ENCODE measurements at places on chromosomes 7 and 10. TPM values are rescaled to one million over a fixed set of nuclear protein-coding genes. Genes with fewer than 3 reads are reported as not detected.

Gene VAX1
- 0.97 TPM for total RNA-seq

Gene EEPD1
- 56.9 TPM for total RNA-seq

Gene STK32C
- 48.6 TPM for total RNA-seq

Gene CADPS2
- total RNA-seq = 0.03 TPM

Gene LBX1
- total RNA-seq = not detected

Gene PPP1R17
- total RNA-seq = not detected

Gene LRRC4
- total RNA-seq = not detected

Gene OGA
- 68.6 TPM for total RNA-seq

Gene ITPRIP
- 60.7 TPM for total RNA-seq

Gene H2AZ2
- total RNA-seq = 250 TPM

Gene ARMH3
- 10.3 TPM for total RNA-seq

Gene NKX1-2
- not detected for total RNA-seq

Gene ANKIB1
- total RNA-seq = 15.4 TPM

Gene SAMD9L
- total RNA-seq = 0.39 TPM

Gene ACBD7
- 1.2 TPM for total RNA-seq

Gene PRR15
- 3.8 TPM for total RNA-seq

Gene FAM25G
- total RNA-seq = 1.1 TPM

Gene TRIM50
- total RNA-seq = not detected

Gene GIMAP2
- not detected for total RNA-seq

Gene SH3PXD2A
- 1.3 TPM for total RNA-seq

Gene KCNH2
- total RNA-seq = 2.0 TPM

Gene LAMB1
- 108 TPM for total RNA-seq

Gene UCMA
- not detected for total RNA-seq

Gene SMIM30
- total RNA-seq = 33.4 TPM

Gene ZNF777
- 22.0 TPM for total RNA-seq

Gene XPNPEP1
- total RNA-seq = 31.0 TPM

Gene TBC1D12
- total RNA-seq = 6.5 TPM

Gene WDR91
- total RNA-seq = 7.7 TPM

Gene COMMD3
- 54.5 TPM for total RNA-seq

Gene ZNF239
- 2.4 TPM for total RNA-seq

Gene CYP3A7
- 0.06 TPM for total RNA-seq

Gene KAZALD1
- total RNA-seq = 3.0 TPM

Gene SPDYE1
- not detected for total RNA-seq

Gene PLAU
- 121 TPM for total RNA-seq

Gene CALCR
- not detected for total RNA-seq

Gene BBIP1
- 36.4 TPM for total RNA-seq

Gene STEAP4
- total RNA-seq = 0.07 TPM

Gene CHCHD1
- 69.1 TPM for total RNA-seq

Gene AGK
- 32.1 TPM for total RNA-seq

Gene PROSER2
- total RNA-seq = 31.8 TPM

Gene SEMA4G
- 9.0 TPM for total RNA-seq

Gene AKR1D1
- not detected for total RNA-seq

Gene GIMAP4
- not detected for total RNA-seq

Gene LEP
- not detected for total RNA-seq

Gene CCDC172
- not detected for total RNA-seq

Gene NME8
- not detected for total RNA-seq

Gene NRP1
- total RNA-seq = 67.9 TPM

Gene C10orf143
- total RNA-seq = 0.66 TPM

Gene ETV1
- 2.7 TPM for total RNA-seq

Gene SPDYE6
- total RNA-seq = not detected

Gene SLC39A12
- not detected for total RNA-seq

Gene PAX2
- 0.43 TPM for total RNA-seq
